RCC 7860 (cell line): ENCODE measurements at places on chromosomes 12 and 14.

DNA sequence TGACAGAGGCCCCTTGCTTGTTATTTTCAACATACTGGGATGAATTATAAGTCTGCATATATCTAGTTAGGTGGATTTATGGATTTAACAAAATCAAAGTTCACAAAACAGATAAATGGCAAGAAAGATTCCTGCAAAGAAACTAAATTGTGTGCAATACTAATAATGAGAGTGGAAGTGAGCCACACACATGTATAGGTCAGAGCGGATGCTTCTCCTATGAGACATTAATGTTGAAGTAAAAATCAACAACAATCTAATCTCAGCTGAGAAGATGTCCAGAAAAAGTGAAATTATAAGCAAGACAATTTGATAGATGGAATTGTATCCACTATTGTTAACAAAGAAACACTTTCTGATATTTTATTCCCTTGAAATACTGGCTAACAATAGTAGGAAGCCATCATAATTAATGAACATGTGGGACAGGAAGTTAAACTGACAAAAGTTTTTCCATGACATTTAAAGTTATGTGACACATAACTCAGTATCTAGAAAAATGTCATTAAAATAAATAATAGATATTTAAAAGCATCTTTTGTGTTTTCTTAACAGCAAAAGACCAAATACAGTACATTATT lies 39.7 kb downstream of the RAD51B start:
- DNase-seq = no peak

DNA sequence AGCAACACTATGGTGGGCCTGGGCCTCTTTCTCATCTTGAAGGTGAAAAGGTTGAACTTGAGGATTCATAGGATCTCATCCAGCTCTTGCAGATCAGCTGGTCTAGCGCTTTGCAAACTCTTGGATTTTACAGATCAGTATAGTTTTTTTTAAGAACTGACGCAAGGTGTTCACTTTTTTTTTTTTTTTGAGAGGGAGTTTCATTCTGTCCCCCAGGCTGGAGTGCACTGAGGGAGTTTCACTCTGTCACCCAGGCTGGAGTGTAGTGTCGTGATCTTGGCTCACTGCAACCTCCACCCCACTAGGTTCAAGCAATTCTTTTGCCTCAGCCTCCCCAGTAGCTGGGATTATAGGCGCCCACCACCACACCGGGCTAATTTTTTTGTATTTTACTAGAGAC lies 20.4 kb upstream of the LGMN start:
- DNase-seq = no peak

- no peak for DNase-seq
These were observed 1304.9 kb downstream of the TMEM121 start for GRCh38 chr14:106831322-106831720.

GRCh38 chr14:84643446-84643845 lies 886.5 kb upstream of the FLRT2 start:
- DNase-seq = no peak

DNA sequence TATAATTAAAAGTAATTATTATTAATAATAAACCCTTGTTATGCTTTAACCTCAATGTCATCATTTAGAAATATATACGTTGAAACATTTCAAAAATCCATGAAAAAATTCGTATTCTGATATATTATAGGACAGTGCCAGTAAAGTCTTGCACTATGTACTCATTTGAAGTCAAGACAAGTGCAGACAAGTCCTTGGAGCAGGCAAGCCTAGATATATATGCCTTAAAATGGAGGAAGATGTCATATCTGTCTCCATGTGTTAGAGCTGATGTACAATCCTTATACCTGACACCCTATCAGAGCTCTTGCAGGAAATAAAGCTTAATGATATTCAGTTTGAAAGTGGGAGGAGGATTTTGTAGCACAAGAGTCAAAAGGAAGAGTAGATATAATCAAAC lies 310.4 kb downstream of the KCNH5 start:
- no peak for DNase-seq

- DNase-seq = no peak
These were observed at the start of gene LGR5 for GRCh38 chr12:71439613-71440344. Gene LGR5 (plus strand): TSS chr12:71439798. CDS start chr12:71440081, 283 bp downstream.

GRCh38 chr12:111024205-111024801 lies 103.9 kb upstream of the MYL2 start:
- peak; percentile 11 for DNase-seq

GRCh38 chr12:15563663-15564062 lies 225.5 kb downstream of the EPS8 start:
- DNase-seq = no peak

DNA sequence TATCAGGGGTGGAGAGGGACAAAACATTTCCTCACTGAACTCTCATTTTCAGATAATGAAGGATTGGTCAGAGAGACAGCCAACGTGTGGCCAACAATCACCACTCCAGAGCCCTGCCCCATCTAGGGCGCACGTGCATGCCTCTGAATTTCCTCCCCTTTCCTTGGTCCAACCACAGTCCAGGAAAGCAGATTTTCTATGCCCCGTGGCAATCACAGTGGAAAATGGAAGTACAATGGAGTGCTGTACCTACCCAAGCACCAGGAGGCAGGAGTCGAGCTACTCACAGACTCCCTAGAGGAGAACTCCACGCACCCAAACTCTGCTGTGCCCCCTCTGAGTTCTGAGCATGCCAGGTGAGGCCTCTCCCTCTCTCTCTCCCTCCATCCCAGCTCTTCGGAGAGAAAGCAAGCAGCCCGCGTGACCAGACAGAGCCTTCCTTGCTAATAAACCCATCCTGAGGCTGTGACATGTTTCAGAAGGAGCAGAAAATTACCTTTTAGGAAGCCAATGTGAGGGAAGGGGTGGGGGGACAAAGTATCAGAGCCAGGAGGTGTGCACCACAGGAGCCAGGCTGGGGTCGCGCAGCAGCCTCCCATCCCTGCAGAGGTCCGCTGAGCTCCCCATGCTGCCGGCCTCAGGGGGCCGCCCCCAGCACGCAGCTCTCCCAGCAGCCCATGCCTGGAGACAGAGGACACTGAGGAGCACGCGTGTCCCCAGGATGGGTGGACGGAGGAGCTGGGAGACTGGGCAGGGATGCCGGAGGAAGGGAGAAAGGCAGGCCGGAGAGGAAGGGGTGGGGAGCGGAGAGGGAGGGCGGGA lies 73.4 kb downstream of the PITPNM2 start:
- no peak for DNase-seq

DNA sequence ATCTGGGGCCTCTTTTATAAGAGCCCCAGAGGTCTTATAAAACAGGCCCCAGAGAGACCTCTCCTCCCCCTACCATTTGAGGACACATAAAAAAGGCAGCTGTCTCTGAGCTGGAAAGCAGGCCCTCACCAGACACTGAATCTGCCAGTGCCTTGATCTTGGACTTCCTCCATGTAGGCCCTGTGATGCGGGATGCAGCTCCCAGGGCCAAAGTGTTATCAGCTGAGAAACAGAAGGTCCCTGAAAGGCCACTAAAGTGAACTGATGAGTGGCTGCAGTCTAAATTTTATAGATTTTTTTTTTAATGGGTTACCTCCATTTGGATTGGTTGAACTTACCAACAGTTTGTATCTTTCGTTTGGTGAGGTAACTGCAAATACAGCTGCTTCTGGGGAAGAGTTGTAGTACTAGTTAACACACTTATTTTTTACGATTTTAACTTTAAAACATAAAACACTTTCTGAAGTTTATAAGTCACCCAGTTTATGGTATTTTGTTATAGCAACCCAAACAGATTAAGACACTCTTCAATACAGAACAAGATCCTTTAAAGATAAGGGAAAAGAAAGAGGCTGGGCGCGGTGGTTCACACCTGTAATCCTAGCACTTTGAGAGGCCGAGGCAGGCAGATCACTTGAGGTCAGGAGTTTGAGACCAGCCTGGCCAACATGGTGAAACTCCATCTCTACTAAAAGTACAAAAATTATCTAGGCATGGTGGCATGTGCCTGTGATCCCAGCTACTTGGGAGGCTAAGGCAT lies 5.6 kb upstream of the GUCY2C start:
- DNase-seq = no peak

GRCh38 chr12:101763246-101763931 lies 24.1 kb upstream of the SYCP3 start:
- DNase-seq = no peak

- no peak for DNase-seq
These were observed 25.6 kb downstream of the MNAT1 start for GRCh38 chr14:60760209-60760608.

- DNase-seq = no peak
These were observed 158.5 kb upstream of the RTL1 start for GRCh38 chr14:101062065-101062450.

GRCh38 chr12:103812789-103813188 lies 28.2 kb downstream of the NT5DC3 start:
- DNase-seq = no peak

DNA sequence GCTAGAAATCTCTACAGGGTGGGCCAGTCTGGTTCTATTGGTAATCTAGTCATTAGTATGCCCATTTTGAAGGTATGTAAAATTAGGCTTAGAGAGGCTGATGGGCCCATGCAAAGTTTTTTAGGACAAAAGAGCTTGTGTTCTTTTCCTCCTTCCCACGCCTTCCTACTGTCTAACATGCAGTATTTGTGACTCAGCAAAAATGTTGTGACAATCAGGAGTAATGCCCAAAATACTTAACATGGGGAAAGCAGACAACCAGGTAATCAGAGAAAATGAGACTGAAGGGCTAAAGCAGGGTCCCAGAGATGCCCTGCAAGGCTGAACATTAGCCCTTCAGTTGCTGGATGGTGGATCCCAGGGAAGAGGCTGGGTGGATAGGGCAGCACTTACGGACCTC lies 437.9 kb downstream of the BCL11B start:
- DNase-seq = no peak

DNA sequence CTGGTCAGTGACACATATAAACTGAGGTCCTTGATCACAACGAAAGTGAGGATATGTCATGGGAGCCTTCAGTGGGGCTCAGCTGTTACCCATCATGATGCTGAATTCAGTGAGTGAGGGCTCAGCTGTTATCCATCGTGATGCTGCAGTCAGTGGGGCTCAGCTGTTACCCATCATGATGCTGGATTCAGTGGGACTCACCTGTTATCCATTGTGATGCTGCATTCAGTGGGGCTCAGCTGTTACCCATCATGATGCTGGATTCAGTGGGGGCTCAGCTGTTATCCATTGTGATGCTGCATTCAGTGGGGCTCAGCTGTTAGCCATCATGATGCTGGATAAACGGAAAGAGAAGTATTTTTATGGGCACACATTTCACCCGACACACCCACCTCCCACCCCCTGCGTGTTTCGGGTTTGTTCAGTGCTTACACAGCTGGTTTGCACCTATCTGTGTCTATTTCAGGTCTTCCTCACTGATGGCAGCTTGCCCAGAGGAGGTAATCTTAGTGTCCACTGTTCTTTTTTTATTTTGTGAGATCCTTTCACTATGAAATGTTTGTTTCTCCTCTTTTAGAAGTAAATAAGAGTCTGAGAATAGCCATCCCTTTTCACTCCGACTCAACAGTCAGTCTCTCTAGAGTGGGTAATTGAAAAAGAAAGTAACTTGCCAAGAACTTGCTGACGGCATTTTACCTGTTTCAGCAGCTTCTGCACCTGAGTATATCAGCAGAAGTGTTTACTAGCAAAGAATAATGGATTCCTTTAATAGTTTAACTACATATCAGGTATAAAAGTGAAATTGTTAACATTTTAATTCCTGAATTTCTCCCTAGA lies 183.0 kb downstream of the ERC1 start:
- no peak for DNase-seq

DNA sequence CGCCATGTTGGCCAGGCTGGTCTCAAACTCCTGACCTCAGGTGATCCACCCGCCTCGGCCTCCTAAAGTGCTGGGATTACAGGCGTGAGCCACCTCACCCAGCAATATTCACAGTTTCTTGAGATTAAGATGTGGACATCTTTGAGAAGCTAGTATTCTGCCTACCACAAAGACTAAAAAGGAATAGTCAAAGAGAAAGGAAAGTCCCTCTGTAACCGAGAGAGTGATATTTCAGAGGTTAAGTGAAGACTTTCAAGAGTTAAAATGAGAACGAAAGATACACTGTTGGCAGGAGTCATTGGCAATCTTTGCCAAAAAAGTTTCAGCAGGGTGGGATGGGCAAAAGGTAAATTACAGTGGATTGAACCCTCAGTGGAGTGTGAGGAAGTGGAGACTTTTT lies 15.6 kb downstream of the DGKA start:
- DNase-seq = no peak
